ENCODE measurements at places on chromosomes 6 and 20.
A peak's percentile ranks its signal among the peaks of the same experiment; 100 is the strongest.

- DNase-seq = peak; percentile 12
These were observed 8.9 kb upstream of the QKI start for GRCh38 chr6:163405412-163406309.

DNA sequence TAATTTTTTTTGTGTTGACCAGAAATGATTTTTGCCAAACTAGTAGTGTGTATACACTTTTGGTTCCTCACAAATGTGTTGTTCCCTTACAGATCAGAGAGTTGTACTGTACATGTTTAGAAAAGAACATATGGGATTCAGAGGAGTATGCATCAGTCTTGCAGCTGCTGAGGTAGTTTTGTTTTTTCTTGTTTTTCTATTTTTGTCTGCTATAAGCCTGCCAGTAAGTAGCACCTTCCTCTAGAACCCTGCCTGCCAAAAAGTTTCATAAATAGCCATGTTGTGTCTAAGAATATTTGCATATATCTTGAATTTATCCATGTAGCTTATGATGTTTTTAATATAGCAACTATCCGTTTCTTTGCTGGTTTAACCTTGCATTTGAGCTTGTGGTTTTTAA is 46.4 kb downstream of the ORC3 start:
- no peak for DNase-seq

DNA sequence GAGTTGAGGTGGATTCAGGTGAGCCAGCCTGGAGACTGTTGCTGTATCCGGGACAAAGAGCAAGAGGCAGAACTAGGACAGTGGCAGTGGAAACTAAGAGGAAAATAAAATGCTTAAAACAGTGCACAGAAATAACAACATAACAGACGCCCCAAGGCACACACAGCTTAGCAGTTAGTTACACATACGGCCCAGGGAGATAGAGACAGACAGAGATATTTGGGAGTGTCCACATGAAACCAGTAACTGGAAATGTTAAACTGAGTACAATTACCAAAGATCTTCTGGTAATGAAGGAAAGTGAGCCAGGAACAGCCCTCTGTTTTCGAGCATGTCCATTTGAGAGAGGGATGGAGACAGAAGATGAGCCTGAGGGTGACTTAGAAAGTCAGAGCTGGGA is 237.5 kb upstream of the QKI start:
- DNase-seq = no peak

DNA sequence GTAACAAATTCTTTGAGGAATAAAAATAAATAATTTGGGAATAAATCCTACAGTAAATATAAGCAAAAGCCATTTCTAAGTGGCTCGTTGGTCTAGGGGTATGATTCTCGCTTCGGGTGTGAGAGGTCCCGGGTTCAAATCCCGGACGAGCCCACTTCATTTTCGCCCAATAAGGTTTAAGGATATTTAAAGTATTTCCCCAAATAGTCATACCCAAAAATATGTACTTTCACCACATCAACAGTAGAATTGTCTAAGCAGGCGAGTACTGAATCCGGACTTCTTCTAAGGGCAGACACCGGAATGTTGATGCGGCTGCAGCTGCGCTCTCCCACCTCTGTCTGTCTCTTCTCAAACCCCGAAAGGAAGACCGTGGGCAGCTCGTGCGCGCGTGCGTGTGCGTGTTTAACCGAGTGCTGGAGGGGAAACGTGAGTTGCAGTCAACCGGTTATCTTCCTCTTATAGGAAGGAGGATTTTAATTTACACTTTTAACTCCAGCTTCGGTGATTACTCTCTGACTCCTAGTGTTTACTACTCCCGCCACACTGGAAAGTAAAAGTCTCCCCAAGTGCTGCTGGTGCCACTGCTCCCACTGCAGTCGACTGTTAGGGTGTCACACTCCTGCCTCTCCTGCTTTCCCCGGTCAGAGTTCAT is 155.7 kb upstream of the PRSS16 start:
- no peak for DNase-seq

DNA sequence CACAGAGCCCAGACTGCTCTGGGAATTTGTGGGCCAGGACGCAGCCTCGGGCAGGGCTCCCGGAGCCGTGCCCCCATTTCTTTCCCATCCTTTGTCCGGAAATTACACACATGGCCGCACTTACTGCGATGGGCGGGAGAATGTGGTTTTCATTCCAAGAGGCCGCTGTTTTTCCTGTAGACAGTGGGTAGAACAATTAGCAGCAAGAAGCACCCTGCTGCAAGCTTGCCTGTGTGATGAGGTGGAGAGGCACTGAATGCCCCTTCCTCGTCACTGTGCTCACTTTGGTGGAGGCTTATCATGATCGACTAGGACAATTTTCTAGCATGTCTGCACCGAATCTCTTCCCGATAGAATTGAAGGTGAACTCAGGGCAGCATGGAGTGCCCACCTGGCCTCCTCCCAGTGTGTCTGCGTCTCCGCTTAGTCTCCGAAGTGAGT is 102.8 kb downstream of the DACT2 start:
- DNase-seq = no peak

DNA sequence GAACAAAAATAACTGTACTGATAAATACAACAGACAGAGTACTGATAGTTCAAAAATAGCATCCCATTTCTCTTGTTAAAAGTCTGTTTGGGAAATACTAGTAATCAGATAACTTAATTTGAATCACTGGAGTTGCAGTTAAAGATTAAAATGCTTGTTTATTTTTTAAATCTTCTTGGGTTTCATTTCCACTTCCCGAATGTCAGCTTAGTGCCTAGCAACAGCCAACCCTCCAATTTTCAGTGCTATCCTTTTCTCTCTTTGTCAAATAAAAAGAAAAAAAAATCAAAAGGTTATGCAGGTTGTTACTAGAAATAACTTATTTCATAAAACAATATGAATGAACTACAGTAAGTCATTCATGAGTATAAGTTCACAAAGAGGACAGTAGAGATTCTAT is 257.7 kb upstream of the STXBP5 start:
- DNase-seq = no peak

- DNase-seq = no peak
These were observed 252.6 kb downstream of the DLL1 start for GRCh38 chr6:170038251-170038650.

DNA sequence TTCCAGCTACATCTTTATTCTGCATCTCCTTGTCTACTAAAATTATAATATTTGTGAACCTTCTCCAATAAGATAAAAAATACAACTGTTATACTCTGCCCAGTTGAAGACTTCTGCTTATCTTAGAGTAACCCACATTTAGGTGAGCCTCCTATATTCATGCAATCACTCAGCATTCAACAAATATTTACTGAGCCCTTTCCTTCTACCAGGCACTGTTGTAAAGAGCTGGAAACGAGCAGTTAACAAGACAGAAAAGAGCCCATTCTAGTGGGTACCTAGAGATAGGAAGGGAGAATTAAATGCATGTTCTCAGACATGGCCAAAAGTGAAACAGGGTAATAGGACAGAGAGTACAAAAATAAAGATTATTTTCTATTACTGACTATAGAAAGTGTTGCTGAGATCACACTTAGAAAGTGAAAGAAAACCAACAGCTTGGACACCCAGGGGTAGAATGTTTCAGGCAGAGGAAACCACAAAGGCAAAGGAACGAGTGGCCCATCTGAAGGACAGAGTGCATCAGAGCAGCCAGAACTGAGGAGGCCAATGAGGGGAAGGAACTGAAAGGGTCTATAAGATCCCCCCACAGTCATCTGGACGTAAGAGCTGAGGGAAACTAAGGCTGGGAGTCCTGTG is 50.8 kb upstream of the SMLR1 start:
- no peak for DNase-seq

- DNase-seq = no peak
These were observed 2.9 kb upstream of the COL21A1 start for GRCh38 chr6:56250266-56250665.

DNA sequence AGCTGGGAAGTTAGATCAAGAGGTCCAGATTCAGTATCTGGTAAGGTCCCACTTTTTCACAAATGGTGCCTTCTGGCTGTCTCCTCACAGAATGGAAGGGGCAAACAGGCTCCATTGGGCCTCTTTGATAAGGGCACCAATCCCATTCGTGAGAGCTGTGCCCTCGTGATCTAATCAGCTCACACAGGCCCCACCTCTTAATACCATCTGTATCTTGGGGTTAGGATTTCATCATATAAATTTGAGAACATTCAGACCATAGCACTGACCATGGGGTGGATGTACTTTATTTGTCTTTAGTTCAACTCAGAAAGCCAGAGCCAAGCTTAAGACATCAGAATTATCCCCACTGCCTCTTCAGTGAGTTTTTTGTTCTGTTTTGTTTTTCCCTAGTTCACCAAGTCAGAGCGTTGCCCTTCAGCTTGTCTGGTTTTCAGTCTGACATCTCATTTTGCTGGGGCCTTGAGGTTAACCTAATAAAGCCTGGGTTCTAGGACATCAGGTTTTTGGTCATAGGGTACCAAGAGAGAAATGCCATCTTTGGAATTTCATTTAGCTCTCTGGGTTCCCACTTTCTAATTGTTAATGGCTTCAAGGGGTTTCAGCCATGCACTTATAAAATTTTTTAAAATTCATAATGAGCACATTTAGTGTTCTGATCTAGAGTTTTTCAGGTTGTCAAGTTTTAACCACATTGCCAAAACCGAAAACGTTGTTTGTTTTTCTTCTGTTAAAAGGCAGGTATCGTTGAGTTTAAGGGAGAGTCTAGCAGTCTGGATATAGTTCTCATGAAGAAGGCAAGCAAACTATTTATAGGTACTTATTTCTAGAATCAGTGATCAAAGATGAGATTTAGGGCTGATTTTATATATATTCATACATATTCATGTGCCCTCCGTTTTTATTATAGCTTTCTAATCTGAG is 19.0 kb downstream of the SENP6 start:
- DNase-seq = no peak

GRCh38 chr6:45998524-45998923 is 17.1 kb downstream of the CLIC5 start:
- DNase-seq = no peak

DNA sequence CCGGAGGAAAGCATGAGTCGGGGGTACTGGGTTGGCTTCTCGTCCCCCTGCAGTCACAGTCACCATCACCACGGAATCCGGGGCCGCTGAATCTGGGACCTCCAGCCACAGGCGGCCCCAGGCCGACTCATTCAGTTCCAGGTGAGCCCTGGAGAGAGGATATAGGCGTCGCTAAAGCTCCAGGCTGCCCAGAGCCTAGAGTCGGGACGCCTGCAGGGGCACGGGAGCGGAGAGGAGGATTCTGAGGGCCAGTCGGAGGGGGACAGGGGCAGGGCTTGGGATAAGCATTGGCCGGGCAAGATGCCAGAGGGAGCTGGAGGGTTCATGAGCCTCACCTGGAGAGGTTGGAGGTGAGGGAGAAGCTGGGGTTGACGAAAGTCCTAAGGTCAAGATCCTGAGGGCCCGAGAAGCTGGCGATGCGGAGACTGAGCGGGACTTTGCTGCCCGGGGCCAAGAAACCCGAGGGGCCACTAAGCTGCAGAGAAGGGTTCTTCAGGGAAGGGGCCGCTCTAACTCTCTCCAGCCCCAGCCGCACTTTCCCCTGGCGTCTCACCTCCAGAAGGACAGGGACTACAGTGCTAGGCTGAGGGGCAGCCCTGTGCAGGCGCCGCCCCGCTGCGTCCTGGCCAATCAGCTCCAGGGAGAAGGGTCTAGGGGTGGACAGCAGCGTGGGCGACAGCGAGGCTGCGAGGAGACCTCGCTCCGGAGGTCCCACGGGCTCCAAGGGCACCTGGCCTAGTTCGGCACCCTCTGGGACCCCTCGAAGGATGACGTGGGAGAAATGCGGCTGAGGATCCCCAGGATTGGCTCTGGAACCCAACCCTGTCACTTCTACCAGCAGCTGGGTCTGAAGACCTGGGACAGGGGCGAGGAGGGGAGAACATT is 3.7 kb downstream of the SAPCD1 start:
- DNase-seq = no peak

DNA sequence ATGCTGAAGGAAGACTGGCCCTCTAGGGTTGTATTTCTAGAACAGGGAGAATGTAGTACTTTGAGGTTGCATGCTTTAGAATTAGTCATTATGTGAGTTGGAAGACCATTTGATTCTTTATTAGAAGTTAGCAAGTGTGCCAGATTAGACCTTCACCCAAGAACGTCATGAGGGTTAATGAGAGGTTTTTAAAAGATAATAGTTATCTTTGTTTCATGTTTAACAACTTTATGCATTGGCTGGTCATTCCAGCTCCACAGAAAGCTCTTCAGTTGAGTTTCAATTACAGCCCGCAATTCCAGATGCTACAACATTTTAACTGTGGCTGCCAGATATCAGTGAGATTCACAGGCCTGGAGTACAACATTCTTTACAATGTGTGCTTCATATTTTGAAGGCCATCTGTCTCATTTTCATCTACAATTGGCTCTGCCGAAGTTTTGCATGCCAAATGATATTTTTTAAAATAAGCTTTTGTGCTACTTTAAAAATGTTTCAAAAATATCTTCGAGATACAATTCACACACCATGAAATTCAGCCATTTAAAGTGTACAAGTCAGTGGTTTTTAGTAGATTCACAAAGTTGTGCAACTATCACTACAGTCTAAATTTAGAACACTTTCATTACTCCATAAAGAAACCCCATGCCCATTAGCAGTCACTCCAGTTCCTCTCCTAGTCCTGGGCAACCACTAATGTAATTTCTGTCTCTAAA is 61.1 kb upstream of the FBXO30 start:
- no peak for DNase-seq

DNA sequence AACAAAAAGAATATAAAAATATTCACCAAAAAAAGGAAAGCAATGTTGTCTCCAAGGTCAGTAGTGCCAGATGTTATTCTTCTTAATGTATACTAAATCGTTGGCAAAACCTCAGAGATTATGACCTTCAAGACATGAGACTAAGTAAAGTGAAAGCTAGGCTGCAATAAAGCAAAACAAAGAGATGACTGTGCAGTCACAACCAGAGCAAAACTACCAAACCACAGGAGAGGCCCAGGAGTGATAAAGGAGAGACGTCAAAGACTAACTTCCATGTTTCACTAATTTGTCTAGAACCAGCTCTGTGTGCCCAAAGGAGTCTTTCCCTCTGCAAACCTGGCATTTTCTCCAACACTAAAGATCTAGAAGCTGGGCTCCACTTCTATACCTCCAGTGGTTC is 155.9 kb upstream of the POU3F2 start:
- no peak for DNase-seq

- DNase-seq = no peak
These were observed 54.5 kb downstream of the SULF2 start for GRCh38 chr20:47730744-47731143.

- no peak for DNase-seq
These were observed 1.0 kb upstream of the TAGAP start for GRCh38 chr6:159045801-159046200.

DNA sequence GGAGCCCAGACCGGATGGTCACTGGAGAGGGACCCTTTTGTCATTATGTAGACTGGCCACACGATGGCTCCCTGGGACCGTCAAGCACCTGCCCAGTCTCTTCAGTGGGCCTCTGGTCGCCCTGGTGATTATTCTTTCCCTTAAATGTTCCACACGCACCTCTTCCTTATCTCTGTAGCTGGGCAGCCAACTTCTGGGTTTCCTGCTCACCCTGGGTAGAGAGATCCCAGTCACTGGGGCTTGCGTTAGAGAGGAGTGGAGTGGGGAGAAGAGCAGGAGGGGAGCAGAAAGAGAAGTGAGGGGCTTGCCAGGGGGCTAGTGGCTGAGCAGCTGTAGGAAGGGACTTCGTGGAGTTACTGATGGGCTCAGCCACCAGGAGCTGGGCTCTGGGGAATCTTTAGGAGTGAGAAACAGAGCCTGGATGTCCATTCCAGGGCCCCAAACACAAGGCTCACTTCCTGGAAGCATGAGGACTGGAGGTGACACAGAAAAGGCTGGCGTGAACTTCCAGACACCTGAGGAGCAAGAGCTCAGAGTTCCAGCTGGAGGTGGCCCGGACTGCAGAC is 150.1 kb downstream of the DHX35 start:
- no peak for DNase-seq
